GM04504 (cell line): ENCODE measurements at places on chromosomes 16 and 17.

DNA sequence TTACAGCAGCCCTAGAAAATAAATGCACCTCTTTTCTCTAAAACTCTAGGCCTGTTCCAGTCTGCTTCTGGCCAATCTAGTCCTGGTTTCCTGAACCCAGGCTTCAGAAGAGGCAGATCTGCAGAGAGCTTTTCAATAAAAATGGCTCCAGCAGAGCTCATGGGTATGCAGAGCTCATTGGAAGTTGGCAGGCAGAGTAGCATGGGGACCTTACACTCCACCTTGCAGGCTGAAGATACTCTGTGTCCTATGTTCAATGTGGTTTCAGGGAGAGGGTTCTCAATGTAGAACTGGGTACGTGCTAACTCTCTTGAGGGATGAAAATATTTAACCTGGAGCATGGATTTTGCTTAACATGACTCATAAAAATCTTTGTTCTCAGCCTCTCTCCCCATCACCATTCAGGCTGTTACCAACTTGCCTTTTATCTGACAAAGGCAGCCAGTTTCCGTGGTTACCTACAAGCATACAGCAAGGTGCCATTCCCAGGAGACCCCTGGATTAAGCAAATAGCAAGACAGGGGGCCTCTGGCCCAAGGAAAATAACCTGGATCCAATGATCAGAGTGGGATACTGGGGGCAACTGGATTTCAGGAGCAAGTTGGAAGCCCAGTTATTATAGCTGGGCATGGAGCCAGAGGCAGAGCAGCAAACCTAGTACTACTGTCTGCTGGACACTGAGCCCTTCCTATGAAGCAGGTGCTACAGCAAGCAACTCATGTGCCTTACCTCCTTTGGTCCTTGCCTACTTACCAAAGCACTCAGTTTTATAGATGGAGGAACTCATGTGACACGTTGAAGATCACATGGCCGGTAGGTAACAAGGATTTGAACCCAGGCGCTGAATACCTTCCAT, 98.2 kb upstream of the DHX40 start:
- DNase-seq = no peak

DNA sequence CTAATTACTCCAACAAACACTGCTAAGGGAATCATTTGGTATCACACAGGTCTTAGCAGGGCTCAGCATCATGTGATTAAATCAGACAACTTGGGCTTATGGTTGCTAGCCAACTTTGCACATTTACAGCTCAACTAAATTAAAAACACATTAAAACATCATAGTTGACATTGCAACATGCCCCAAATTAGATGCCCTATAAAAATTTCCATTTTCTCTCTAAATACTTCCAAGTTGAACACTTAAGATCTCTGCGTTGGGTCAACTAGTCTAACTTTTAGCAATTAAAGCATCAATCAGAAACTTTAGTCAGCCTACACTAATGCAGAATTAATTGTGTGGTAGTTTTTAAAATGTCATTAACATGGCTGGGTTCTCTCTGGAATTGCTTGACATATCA, 12.1 kb downstream of the DNAJC7 start:
- DNase-seq = peak; percentile 47

DNA sequence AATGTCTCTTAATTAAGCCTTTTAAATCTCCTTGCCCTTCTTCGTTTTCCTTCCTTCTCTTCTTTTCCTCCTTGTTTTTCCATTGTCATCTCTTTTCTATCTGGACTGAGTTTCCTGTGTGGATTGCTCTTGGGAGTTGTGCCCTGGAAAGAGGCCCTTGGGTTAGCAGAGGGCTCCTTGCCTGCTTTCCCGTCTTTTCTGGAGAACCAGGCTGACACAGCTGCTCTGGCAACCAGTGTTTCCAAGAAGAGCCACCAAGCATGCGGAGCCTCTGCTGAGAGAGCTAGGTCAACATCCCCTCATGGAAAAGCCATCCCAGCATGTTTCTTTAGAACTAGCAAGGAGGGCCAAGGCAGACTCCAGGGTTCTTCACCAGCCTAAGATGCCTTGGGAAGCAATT, 75.4 kb downstream of the HLF start:
- no peak for DNase-seq

- DNase-seq = no peak
Measured at GRCh38 chr16:52597772-52598483, 51.0 kb upstream of the TOX3 start.

- no peak for DNase-seq
Measured at GRCh38 chr17:76077584-76078110, 1.3 kb upstream of the ZACN start.

DNA sequence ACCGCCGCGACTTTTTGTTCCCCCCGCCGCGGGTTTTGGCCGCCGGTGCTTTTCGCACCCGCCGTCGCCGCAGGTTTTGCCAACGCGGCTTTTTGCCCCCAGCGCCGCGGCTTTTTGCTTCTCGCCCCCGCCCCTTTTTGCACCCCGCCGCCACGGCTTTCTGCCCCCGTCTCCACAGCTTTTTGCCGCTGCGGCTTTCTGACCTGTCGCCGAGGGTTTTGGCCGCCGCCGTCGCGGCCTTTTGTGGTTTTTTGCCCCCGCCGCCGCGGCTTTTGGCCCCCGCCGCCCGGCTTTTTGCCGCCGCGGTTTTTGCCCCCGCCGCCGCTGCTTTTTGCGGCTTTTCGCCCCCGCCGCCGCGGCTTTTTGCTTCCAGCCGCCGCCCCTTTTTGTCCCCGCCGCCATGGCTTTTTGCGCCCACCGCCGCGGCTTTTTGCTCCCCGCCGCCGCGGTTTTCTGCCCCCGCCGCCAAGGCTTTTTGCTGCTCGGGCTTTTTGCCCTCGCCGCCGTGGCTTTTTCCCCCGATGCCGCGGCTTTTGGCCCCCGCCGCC, 151.1 kb downstream of the KCNJ18 start:
- no peak for DNase-seq

DNA sequence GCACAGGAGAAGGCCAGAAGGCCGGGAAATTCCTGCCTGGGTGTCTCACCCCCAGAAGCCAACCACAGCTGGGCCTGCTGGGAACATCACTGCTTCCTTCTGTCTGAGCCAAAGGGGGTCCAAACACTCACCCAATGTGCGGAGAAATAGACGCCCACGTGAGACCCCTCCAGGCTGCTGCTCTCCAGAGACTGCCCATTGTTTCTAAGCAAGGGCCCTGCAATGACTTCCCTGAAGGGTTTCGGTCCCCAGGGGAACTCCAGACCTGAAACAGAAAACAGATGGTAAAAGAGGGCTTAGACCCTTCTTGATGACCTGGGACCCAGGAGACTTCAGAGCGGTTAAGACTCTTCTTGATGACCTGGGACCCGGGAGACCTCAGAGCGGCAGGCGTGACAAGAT, 41.3 kb downstream of the MRM3 start:
- DNase-seq = no peak

GRCh38 chr17:47735536-47736011, 2.5 kb downstream of the TBX21 start:
- DNase-seq = no peak

GRCh38 chr16:62280506-62280905, 244.3 kb upstream of the CDH8 start:
- no peak for DNase-seq

- DNase-seq = no peak
Measured at GRCh38 chr17:57368637-57369336, 112.5 kb downstream of the MSI2 start.

DNA sequence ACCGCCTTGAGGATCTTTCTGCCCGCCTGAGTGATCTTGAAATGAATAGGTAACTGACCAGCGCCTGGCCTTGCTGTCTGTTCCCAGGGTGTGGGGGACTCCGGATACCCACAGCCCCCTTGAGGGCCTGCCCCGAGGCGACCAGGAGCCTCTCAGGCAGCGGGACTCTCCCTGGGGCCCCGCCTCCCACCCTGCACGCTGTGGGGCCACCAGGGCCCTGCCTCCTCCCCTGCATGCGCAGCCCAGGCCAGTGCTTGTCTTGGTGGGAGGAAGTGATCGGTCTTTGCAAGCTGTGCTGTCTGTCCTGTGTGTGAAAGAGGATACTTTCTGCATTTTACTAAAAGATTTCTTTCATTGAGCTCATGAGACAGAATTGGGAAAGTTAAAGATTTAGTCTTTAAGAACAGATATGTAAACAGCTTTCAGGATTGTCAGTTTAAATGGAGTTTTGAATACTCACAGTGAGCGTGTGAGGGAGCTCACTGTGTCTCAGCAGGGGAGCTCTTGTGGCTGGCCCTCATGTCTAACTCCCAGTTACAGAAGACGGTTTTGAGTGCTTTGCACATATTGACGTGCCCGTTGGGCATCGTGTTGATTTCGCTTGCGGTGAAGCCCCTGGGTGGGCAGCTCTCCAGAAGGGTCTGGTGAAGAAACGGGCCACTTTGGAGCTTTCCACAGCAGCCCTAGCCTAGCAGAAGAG, 36.1 kb upstream of the CAPN15 start:
- DNase-seq = no peak

DNA sequence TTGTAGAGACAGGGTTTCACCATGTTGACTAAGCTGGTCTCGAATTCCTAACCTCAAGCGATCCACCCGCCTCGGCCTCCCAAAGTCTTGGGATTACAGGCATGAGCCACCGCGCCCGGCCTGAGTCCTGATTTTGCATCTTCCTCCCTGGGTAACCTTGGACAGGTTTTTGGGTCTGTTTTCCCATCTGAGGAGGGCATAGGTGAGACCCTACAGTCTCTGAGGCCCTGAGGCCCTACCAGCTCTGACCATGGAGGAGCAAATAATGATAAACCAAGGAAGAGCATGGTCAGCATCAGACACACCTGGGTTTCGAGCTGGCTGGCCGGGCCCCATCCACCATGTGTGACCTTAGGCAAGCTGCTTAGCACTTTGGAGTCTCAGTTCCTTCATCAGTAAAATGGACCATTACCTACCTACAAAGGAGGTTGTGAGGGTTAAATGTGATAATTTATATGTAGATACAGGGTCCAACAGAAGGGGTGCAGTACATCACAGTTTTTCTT, 1.2 kb upstream of the NCBP3 start:
- DNase-seq = no peak

- DNase-seq = no peak
Measured at GRCh38 chr17:6456321-6456720, 12.1 kb downstream of the PIMREG start.

GRCh38 chr16:28188085-28188916, 23.5 kb downstream of the XPO6 start:
- DNase-seq = no peak

- no peak for DNase-seq
Measured at GRCh38 chr16:22979038-22979437, 165.1 kb downstream of the HS3ST2 start.

- DNase-seq = no peak
Measured at GRCh38 chr16:66427871-66428681, 981 bp downstream of the BEAN1 start.

DNA sequence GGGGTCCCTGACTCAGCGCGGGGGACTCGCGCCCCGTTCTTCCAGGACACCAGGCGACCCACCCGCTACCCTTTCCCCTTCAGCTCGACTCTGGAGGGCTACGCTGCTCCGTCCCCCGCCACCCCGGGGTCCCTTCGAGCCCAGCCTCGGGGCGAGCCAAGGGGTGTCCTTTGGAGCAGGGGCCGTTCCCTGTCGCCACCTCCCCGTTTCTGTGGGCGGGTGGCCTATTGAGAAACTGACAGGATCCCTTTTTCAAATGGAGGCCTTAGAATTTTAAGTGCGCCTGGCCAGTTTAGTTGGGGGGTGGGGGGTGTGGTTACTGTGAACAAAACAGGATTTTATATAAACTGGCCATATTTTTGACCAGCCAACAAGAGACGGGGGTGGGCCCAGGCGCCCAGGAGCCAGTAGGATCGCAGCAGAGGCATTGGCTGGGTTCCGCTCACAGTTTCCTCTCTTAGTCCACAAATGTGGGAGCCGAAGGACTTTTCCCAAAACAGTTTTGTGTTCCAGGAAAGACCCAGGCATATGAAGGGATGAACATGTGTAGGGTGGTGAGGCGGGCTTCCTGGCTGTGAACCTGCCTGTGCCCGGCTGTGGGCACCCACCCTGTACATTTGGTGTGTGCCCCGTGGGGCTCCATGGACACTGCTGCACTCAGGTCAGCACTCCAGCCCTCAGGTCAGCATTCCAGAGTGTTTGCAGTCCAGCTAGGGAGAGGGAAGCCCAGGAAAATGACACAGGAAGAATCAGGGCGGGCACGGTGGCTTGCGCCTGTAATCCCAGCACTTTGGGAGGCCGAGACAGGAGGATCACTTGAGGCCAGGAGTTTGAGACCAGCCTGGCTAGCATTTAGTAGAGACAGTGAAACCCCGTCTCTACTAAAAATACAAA, 722 bp upstream of the TIMP2 start:
- DNase-seq = peak; percentile 76

DNA sequence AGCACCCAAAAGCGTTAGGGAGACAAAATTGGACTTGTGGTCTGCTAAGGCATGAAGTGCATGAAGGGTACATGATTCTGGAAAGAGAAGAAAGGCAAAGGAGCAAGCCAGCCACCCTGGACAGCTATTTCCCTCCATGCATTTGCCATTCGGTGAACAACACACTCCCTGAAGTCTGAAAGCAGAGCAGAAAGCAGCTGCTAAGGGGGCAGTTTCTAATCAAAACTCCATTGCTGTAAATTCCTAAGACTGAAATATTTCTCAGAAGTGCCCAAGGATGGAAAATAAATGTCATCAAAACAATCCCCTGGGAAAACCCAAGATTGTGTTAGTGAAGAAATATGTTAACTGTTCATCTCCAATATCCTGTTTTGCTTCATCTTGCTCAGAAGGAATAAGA, 44.3 kb downstream of the PMP22 start:
- peak; percentile 13 for DNase-seq

GRCh38 chr17:1286379-1287106, 7.1 kb downstream of the TRARG1 start:
- DNase-seq = no peak

DNA sequence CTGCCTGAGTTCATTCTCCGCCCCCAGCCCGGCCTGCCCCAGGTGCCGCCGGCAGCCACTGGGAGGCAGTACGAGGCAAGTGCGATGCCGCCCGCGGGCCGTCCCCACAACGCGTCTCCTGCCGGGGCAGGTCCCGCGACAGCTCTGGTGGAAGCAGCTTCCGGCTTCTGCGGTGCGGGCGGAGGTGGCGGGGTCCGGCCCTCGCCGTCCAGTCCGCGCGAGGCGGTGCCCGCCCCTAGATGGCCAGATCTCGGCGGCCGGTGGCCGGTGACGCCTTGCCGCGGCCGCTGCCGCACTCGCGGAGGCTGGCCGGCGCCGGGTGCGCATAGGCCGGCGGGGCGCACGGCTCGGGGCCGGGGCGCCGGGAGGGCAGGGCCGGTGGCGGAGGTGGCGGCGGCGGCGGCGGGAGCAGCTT, 1.8 kb downstream of the GJD3 start:
- DNase-seq = no peak

GRCh38 chr17:68294196-68294555, 2.9 kb downstream of the ARSG start:
- no peak for DNase-seq

GRCh38 chr16:24991349-24991748, 23.8 kb downstream of the ARHGAP17 start:
- DNase-seq = no peak

GRCh38 chr17:5299383-5299782, 17.3 kb downstream of the RABEP1 start:
- DNase-seq = no peak
